ENCODE measurements at places on chromosomes 5 and 9.

GRCh38 chr9:118455259-118455658, 751.1 kb downstream of the TLR4 start:
- DNase-seq: no peak

GRCh38 chr5:117788596-117788995, 1199.8 kb downstream of the DTWD2 start:
- DNase-seq: no peak

DNA sequence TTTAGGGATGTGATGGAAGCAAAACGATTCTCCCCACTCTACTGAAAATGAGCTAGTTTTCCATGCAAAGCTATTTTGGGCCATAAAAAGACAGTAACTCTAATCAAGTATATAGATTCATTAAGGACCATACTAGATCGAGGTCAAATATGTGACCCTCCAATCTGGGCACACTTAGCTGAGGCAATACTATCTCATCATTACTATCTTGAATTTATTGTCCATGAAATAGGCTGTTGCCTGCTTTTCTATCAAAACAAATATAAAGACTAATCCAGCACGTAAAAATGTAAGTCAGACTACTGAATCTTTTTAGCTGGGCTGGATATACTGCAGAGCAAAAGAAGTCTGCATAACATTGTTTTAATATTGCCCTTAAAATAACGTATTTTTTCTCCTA, 943.1 kb downstream of the NR2F1-AS1 start:
- no peak for DNase-seq

DNA sequence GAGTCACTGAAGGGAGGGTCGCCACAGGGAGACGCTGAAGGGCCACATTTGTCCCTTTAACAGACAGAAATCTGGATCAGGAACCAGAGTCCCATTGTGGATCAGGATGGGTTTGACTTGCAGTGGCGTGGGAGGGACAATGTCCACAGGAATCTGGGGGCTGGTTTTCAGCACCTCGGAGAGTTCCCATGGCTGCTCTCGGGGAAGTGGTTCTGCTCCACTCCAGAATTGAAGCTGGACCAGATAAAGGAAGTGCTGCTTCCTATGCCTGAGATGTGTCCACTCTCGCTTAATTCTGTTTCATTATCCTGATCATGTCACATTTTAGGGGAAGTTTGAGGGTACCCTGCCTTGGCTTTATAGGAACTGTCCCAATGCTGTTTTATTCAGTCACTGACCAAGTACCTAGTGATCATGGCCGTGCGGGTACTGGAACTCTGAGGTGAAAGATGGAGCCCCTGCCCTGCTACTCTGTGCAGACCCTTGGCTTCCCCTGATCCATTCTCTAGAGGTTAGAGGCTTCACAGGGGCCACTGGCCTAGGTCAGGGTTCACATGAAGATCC, 28.7 kb downstream of the ENHO start:
- DNase-seq: no peak

GRCh38 chr5:178203670-178204181, 607 bp upstream of the HNRNPAB start:
- DNase-seq: no peak

DNA sequence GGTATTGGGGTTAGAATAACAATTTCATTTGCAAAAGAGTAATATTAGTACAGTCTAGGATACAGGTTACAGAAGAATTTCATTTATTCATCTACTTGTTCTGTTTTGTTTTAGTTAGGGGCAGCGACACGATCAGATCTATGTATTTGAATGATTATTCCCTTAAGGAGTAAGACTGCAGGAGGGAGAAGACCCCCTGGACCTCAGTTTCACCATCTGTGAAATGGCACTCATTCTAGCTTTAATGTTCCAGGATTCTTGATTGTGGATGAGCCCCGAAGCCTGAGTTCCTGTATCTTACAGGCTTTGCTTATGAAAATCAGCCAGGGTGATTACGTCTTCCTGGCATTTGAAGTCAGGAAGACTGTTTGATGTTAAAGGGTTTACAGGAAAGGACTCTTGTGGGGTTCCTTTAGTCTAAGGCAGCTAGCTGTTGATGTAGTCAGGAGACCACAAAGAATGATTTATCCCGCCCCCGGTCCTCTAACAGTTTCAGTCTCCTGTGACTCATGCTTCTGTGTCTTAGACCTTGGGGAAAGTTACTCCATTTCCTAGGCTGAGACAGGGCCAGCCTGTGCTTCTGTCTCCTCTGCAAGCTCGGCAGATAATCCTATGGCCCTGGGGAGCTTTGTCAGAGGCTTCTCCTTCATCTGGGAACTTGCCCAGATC, 11.5 kb downstream of the SMIM3 start:
- peak; percentile 30 for DNase-seq

- no peak for DNase-seq
These were observed 1.1 kb downstream of the MAMDC2 start for GRCh38 chr9:70044490-70045307.

DNA sequence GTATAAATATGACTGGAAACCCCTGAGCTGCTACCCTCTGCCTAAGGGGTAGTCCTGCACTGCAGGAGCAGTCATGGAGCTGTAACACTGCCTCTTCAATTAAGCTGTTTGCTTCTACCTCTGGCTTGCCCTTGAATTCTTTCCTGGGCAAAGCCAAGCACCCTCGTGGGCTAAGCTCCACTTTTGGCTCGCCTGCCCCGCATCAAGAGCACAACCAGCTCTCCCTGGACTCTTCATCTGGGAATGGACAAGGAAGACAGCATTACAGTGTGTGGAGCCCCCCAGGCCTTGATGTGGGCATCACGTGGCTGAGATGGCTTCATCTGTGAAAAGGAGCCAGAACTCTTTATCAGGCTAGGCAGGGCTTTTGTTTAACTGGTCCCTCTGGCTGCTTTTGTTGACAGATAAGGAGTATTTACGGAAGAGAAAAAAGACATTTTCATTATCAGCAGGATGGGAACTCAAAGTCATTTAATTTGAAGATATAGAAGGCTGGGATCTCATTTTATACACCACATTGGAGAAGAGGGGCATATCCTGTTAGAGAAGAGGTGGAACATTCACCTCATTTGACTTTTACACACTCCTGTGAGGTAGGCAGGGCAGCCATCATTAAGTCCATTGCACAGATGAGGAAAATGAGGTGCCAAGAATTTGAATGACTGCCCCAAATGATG, 137.8 kb downstream of the SEMA6A start:
- DNase-seq: no peak

GRCh38 chr5:170614065-170614490, 110.3 kb downstream of the KCNIP1 start:
- no peak for DNase-seq

- no peak for DNase-seq
These were observed 396.1 kb downstream of the ENC1 start for GRCh38 chr5:74244406-74244805.

GRCh38 chr9:135494791-135495559, 5.5 kb upstream of the MRPS2 start:
- no peak for DNase-seq

DNA sequence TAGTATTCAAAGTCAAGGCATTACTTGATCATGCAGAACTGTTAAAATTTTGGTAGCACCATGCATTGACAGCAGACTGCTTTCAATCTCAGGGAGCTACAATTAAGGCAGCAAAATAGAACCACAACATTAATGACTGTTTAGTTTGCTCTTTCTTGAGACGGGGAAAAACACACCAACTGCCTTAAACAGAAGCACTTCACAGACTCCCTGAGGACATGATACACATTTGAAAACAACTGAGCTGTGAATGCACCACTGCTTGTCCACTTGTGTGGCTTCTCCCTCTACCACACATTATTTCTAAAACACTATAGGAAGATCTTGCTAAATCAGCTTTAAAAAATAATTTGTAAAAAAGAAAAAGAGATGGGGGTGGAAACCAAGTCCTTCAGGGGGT, 79.6 kb upstream of the MAST4 start:
- DNase-seq: no peak

GRCh38 chr5:177234841-177235240, 68.7 kb downstream of the RAB24 start:
- no peak for DNase-seq

DNA sequence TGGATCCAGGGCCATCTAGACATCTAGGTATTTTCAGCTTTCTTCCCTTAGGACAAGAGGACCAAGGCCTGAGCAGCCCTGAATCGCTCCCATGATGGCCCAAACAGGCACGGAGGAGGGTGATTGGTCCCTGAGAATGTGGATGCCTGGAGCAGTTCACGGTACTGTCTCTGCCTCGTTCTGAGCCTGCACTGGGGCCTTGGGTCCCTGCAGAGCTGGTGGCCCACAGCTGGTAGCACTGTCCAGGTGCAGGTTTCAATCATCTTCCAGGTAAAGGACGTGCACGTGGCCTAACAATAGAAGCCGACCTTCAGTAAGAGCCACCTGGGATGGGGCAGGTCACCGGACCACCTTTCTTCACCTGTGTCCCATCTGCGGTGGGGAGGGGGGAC, 19.4 kb upstream of the FCN1 start:
- DNase-seq: no peak

GRCh38 chr9:114086607-114087006, 8.5 kb upstream of the AMBP start:
- no peak for DNase-seq

DNA sequence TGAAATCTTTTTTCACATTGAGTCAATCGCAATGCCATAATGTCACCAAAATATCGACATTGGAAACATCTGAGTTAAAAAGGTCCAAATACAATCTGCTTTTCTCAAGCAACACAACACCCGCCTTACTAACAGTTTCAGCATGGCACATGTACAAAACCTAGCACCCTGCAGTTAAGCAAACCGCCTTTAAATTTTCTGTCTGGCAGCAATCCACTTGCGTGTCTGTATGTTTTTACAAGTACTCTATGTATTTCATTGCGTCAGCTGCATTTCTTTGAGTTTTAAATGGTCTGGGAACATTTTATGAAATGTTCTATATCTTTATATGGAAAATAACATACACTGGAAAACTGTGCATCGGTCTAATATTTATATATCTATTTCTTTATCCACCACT, 134.6 kb downstream of the DENND1A start:
- DNase-seq: no peak

- no peak for DNase-seq
These were observed 71.6 kb upstream of the FSTL4 start for GRCh38 chr5:133683646-133684596.

DNA sequence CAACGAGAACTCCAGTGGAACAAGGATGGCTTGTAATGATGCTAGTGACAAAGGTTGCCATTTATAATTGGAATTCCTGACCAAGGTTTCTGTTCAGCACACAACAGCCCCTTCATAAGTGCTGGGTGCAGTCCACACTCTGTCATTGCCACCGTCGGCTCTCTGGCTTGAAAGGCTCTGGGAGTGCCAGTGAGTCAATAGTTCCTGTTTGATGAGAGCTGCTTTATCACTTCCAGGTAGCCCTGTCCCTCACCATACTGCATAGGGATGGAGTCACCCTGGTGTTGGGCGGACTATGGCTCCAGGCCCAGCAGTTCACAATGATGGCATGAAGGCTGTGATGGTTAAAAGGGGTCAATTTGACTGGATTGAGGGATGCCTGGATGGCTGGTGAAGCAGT, 34.6 kb upstream of the SEMA4D start:
- no peak for DNase-seq

Data from stimulated activated CD8-positive, alpha-beta memory T cell treated with anti-CD3 and anti-CD28 coated beads, Interleukin-2, amount 100 ng/mL, for 48 hours (primary cell).